ENCODE measurements at places on chromosomes 5 and 9. TPM values are rescaled to one million over a fixed set of nuclear protein-coding genes. Genes with fewer than 3 reads are reported as not detected.

The KLHL3 gene
- total RNA-seq, result 16.8 TPM

The NUDT12 gene
- 15.7 TPM for total RNA-seq

The ZER1 gene
- 46.6 TPM for total RNA-seq

The GPX3 gene
- total RNA-seq, result 160 TPM

The SLC45A2 gene
- total RNA-seq, result not detected

The SPINK13 gene
- not detected for total RNA-seq

The SVEP1 gene
- 19.7 TPM for total RNA-seq

The TIGD6 gene
- 7.0 TPM for total RNA-seq

The CREB3 gene
- 30.7 TPM for total RNA-seq

The PCDHA12 gene
- 0.89 TPM for total RNA-seq

The HAND1 gene
- not detected for total RNA-seq

The EPB41L4A gene
- total RNA-seq, result 36.5 TPM

The CCDC183 gene
- 0.18 TPM for total RNA-seq

The SLC28A3 gene
- total RNA-seq, result 4.9 TPM

The CNTNAP3 gene
- total RNA-seq, result 9.4 TPM

The FAM114A2 gene
- total RNA-seq, result 40.8 TPM

The MYMK gene
- total RNA-seq, result not detected

The NUTM2G gene
- not detected for total RNA-seq
